IMR-90 (cell line): ENCODE measurements at places on chromosomes 6 and 20. TPM values are rescaled to one million over a fixed set of nuclear protein-coding genes. Genes with fewer than 3 reads are reported as not detected.

DNA sequence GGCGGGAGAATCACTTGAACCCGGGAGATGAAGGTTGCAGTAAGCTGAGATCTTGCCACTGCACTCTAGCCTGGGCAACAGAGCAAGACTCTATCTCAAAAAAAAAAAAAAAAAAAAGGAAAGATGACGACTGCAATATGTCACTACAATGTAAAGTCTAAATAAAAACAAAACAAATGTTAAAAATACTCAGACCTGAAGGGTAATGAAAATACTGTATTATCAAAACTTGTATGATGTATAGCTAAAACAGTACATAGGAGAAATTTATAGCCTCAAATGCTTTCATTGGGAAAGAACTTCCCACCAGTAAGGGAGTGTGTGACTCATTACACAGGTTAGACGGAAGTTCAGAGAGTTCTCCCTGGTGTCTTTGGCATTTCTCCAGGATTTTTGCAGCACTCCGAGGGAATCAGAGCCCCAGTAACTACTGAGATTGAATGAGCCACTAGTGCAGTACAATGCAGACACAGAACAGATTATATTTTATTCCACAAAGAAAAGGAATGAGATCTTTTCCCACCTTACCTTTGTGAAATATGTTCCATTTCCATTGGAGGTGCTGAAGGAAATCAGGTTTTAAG lies 12.5 kb upstream of the RALGAPB start:
- DNase-seq: peak; percentile 81

DNA sequence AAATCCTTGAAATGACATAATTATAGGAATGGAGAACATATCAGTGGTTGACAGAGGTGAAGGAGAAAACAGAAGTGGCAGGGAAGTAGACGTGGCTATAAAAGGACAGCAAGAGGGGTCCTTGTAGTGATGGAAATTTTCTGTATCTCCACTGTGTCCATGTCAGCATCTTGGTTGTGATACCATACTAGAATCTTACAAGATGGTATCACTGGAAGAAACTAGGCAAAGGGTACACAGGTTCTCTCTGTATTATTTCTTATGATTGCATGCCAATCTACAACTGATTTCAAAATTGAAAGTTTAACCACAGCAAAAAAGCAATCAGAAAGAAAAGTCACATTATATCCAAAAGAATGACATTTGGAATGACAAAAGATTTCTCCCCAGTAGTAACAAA lies 16.4 kb upstream of the ZC3H12D start:
- DNase-seq: no peak

DNA sequence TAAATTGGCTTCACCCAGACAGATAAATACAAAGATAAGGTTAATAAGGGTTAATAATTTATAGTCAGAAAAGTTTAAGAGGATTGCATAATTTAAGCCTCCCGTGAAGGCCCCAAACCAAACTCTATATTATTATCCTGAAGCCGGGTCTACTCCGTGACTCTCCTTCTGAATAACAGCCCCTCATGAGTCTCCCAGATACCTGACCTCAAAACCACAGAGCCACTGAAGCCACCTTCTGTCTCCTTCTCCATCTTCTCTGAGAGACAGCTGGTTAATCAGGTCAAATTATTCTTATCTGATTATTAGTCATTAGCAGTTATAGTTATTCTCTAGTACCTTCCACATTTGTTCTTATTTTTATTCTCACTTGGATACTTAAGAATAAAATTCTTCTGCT lies 569.2 kb upstream of the AGPAT4 start:
- no peak for DNase-seq

GRCh38 chr20:18511571-18511970 lies 3.8 kb downstream of the SEC23B start:
- no peak for DNase-seq

- no peak for DNase-seq
Measured at GRCh38 chr20:52461582-52461981, 270.0 kb upstream of the ZFP64 start.

DNA sequence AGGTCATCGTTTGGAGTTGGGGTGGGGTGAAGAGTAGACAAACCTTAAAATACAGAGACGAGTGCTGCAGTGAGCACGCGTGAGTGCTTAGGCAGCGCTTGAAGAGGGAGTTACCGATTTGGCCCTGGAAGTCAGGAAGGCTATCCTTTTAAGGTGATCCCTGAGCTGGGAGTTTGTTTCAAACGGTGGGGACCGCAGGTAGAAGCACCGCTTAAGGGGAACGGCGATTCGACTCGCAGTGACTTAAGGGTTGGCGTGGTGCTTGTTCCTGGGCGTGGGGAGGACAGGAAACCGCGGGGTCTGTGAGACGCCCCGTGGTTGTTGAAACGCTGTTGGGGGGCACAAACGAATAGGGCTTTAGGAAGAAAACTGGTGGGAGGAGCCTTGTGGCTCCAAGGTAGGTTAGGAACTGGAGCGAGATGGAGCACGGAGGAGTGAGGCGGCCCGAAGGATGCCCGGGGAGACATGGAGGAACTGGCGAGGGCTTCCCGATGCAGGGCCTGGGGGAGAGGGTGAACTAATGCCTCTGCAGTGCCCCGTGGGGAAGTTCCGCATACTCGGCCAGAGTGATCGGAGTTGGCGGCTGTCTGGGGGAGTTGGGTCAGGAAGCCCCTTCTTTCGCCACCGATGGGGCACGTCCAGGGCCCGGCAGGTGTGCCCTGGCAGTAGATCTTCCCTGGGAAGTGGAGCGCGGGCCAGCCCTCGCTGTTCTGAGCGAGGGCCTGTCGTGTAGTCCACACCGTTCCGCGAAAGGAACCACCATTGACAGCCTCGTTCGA lies 1.3 kb upstream of the CDYL start:
- DNase-seq: no peak

- peak; percentile 30 for DNase-seq
Measured at GRCh38 chr6:53635322-53635721, 30.2 kb downstream of the KLHL31 start.

DNA sequence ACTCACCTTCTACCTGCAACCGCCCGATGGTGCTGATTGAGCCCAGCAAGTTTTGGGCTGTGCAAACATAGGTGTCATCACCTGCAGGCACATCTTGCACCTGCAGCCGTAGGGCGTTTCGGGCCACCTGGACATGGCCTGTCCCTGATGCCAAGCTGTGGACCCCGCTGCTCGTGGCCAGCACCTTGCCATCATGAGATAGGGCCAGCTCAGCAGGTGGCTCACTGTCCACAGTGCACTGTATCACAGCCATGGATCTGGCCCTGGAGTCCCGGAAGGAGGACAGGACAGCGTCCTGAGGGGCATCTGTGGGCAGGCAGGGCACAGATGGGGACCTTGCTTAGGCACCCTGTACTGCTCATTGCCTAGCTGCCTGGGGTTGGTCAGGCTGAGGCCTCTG lies 10.1 kb upstream of the ADAM33 start:
- DNase-seq: no peak

DNA sequence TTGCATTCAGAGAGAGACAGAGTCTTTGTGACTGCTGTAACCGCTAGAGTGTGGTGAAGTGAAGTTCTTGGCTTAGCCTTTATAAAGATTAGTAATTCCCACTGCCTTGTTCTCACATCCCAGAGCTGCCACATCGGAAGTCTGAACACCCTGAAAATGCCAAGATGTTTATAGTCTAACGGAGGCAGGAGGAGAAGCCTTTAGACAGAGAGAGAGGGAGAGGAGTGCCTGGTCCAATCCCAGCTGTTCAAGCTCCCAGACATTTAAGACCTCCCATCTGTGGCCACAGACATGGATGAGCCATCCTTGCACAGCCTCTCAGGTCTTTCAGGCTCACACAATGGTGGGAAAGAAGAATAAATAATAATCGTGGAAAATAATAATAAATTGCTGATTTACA lies 1422.8 kb upstream of the EYS start:
- no peak for DNase-seq

DNA sequence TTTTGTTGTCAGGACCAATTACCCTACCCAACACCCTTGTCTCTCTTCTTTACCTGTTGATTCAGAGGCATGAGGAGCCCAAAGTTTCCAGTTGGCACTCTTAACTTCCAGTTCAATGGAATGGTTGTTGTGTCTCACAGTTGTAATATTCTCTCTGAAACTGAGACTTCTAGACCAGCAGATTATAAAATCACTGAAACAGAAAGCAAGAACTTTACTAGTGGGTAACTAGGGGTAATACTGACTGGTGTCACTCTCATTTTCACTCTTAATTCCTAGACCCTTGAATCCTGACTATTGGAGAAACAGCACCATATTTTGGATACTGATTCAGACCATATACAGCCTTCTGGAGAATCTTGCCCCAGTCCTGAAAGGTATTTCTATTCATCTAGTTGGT lies 140.2 kb upstream of the MMS22L start:
- DNase-seq: no peak

DNA sequence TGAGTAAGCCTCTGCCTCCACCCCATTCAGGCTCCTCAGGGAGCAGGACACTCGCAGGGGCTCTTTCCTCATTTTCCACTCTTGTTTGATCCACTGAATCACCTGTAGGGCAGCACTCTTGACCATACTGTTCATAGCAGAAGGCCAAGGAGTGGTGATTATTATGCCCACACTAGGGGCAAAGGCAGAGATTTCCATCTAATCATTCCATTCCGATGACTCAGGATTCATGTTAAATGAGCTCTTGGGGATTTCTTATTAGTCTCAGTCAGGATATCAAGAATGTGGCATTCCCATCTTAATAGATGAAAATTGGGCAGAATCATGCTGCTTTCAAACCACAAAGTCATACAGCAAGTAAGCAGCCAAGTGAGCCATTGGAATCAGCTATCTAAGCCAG lies 101.9 kb upstream of the MOCS1 start:
- no peak for DNase-seq

GRCh38 chr20:36525620-36526365 lies 15.5 kb upstream of the MYL9 start:
- no peak for DNase-seq

DNA sequence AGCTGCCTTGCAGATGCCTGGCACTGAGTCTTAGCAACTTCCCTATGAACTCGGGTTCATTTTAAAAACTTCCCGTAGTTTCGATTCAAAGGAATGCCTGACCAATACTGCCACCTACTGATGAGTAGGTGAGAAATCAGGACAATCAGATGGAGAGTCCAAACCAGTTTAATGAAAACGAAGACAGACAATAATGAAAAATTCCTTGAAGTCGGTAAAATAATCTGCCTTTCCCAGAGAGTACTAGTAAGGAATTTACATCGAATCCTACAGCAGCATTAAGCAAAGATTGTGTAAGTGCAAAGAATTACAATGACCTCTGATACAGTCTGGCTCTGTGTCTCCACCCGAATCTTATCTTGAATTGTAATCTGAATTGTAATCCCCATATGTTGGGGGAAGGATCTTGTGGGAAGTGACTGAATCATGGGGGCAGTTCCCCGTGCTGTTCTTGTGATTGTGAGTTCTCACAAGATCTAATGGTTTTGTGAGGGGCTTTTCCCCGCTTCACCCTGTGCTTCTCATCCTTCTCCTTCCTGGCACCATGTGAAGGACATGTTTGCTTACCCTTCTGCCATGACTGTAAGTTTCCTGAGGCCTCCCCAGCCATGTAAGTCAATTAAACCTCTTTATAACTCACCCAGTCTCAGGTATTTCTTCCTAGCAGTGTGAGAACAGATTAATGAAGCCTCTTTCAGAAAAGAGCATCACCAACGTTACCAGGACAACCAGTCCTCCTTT lies 134.4 kb downstream of the ARHGAP18 start:
- DNase-seq: peak; percentile 72

- no peak for DNase-seq
Measured at GRCh38 chr6:159862103-159862502, 28.7 kb upstream of the MAS1 start.

GRCh38 chr6:46926481-46926880 lies 4.7 kb upstream of the ADGRF5 start:
- DNase-seq: peak; percentile 0

DNA sequence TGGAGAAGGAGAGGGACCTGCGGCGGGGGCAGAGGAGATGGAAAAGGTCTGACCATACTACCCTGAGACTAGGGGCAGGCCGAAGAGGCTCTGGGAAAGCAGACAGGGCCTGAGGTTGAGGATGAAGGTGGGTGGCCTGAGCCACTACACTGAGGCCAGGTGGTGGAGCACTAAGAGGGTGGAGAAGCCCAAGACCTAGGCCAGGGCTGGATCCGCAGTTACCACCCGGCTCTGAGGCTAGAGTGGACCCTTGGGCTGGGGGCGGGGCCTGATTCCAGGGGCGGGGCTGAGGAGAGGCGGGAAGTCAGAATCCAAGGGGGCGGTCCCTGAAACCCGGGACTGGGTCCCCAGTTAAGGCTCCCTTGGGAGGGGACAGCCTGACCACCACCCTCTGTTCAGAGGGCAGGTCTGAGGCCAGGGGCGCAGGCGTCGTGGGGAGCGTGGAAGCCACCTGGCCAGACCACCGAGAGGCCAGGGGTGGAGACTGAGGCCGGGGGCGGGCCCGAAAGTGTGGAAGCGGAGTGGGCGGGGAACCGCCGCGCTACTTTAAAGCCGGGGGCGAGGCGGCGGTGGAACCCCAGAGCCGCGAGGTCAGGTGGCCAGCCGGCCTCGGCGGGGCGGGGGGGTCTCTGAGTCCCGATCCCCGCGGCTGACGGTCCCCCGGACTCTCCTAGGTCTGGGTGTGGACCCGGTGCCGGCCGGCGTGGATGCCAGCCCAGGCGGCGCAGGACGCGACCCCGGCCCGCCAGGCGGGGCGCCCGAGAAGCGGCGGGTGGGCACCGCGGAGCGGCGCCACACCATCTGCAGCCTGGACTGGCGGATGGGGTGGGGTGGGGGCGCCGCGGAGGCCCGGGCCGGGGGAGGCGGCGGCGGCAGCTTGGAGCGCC lies 8.3 kb downstream of the CCM2L start:
- DNase-seq: no peak

DNA sequence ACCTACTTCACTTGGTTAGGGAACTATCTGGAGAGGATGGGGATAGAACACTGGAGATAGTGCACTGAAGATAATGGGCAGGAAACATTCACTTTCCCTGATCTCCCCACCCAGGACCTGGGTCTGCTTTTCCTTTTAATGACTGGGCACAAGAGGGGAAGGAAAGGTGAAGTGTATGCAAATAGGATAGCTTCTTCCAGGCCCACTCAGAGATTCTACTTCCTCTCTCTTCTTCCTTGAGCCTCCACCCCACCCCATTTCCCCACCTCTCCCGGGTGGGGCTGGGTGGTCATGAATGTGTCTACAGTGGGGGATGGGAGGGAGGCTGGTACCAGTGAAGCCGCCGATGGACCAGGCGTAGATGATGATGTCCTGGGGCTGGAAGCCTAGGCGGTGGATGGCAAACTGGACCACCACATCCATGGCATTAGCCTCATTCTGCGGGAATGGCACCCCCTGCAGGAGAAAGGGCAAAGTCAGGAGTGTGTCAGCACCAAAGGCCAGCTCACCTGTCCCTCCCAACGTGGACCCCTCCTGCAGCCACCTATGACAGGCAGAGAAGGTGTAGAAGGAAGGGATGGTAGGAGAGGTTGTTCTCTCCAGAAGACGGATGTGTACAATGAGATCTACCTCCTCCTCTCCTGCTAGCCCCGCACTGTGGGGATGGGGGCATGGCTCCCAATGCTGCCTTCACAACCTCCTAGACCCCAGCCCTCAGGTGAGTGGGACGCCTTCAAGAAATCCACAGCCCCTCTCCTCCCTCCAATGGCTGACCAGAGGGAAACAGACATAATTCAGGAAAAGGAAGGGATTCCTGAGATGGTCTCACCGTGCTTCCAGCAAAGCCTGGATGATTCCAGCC lies 8.6 kb upstream of the LY6G5C start:
- DNase-seq: no peak

The HTR1B gene
- under 0.01 and 0.36 TPM in 2 replicates for total RNA-seq

The HLA-DRB5 gene
- total RNA-seq: not detected in 2 replicates

The BPIFA1 gene
- total RNA-seq: not detected in 2 replicates

The LY6G6D gene
- total RNA-seq: not detected in 2 replicates

The IYD gene
- total RNA-seq: not detected in 2 replicates

The NHSL1 gene
- 6.9 and 7.2 TPM in 2 replicates for total RNA-seq

The CCN5 gene
- not detected in 2 replicates for total RNA-seq

The GUCA1A gene
- under 0.01 and 0.18 TPM in 2 replicates for total RNA-seq

The MAP7 gene
- 0.28 and 0.36 TPM in 2 replicates for total RNA-seq

The MYL9 gene
- total RNA-seq: 90.0 and 97.5 TPM in 2 replicates
